ENCODE measurements at places on chromosomes 2 and 18.

- DNase-seq: no peak
These were observed 4.1 kb downstream of the CYTIP start for GRCh38 chr2:157439824-157440186.

DNA sequence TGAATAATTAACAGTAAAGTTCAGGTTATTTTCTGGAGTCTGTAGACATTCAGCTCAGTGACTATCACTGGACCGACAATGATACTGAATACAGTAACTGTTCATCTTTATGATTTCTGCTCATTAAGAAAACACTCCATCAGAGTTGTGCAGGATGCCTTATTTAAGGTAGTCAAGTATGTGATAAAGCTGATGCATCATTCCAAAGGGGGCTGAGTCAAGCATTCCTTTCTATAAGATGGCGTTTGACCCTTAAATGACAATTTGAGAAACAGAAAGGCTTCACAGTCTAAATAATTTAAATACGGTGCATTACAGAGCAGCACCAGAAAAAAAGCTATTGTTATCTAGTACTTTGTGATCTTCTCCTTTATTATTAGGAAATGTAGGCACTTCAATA lies 131.1 kb downstream of the CDH2 start:
- DNase-seq: no peak

GRCh38 chr2:183010112-183010511 lies 28.1 kb downstream of the NCKAP1 start:
- no peak for DNase-seq

DNA sequence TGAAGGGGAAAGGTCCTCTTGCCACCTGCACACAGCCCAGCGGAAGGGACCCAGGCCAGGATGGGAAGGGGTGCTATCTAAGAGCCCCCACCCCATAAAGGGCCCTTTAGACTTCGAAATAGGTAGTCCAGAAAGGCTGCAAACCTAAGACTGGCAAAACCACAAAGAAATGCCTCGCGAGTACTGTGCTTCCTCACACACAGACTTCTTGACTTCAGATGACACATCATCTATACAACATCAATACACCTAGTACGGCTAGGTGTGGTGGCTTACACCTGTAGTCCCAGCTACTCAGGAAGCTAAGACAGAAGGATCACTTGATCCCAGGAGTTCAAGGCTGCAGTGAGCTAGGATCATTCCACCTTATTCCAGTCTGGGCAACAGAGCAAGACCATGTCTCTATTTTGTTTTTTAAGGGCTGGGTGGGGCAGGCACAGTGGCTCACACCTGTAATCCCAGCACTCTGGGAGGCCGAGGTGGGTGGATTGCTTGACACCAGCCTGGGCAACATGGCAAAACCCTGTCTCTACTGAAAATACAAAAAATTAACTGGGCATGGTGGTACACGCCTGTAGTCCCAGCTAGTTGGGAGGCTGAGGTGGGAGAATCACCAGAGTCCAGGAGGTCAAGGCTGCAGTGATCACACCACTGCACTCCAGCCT lies 125.8 kb downstream of the CABLES1 start:
- no peak for DNase-seq

- DNase-seq: no peak
These were observed 13.2 kb upstream of the SERPINB12 start for GRCh38 chr18:63528863-63529492.

DNA sequence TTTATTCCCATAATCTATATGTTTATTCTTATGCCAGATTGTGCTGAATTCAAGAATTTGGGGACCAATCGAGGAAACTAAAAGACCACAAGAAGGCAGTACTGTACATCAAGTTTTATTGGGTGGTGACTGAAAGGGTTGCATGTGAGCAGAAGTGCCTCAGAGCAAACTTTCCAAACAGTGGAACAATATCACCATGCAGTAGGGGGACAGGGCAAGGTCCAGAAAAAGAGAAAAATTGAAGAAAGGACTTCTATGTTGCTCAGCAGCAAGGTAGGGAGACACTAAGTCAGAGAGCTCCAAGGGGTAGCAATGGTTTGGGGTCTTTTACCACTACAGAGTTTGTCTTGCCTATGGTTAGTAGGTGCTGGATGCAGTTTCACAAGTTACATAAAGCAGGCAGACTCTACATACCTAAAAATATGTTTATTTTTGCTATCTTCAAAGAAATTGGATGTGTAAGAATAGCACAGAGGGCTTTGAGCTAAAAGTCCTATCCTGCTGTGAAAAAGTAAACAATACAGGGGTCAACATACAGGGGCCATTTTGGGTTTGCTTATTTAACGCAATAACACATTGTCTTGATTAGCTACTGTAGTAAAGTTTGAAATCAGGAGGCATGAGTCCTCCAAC lies 43.8 kb upstream of the ZBTB14 start:
- DNase-seq: no peak
